ENCODE measurements at places on chromosomes 7 and 10.

DNA sequence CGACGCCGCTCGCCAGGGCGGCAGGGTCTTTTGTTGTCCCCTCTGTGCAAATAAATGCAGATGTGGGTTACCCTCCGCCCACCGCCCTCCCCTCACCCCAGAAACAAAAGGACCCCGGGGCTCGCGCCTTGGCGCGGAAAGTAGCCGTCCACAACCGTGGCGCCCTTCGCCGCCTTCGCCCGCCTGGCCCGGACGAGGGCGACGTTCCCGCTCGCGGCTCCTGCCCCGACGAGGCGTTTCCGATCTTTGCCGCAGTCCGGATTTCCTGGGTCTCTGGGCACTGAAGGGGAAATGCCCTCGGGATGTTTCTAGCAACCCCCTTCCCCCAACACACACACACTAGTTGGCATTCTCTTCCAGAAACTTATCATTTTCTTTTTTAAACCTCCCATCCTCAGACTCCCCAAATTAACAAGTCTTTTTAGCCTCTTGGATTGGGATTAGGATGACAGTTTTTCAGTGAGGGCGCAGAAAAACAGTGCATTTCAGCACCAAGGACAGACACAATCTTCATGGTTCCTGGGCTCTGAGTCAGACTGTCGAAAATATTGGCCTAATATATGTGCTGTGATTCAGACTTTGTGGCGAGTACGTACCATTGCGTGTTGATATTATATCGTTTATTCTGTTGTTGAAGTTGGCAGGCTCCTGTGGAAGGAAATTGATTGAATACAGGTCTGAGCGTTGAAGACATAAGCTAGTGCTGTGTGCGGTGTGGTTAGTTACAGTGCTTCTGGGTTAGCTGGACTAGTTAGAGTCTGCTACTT is 771 bp downstream of the PHYHIPL start:
- no peak for DNase-seq

DNA sequence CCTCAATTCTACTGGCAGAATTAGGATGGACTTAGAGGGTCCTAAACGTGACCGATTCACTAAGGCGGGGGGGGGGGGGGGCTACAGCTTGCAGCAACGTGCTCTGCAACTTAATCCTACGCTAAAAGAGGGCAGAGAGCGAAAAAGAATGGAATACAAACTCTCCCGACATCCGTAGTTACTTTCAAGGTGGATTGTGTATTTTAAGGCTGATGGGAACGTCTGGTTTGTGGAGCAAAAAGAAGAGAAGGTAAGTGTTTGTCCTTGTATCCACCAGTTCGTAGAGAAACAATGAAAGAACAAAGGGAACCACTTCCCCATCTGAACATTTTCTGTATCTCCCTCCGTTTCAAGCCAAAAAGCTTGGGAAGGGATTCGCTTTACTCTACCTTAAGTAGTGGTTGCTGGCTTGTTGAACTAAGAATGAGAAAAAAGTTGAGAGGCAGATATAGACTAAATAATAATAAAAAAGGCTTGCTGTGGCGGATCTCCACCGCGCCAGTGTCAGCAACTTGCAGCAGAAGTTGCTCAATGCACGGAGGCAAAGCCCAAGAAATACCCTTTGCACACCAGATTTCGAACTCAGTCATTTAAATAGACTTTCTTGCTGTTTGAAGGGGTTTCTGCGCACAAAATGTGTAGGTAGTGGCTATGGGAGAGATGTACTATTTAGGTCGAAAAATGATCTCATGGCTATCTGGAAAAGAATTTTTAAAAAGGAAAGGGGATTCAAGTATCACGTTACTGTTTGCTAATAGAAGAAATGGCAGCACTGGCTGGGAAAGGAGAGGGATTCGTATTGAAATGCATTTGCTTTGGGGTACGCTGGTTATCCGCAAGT is 736 bp downstream of the SKIDA1 start:
- DNase-seq: peak; percentile 68

DNA sequence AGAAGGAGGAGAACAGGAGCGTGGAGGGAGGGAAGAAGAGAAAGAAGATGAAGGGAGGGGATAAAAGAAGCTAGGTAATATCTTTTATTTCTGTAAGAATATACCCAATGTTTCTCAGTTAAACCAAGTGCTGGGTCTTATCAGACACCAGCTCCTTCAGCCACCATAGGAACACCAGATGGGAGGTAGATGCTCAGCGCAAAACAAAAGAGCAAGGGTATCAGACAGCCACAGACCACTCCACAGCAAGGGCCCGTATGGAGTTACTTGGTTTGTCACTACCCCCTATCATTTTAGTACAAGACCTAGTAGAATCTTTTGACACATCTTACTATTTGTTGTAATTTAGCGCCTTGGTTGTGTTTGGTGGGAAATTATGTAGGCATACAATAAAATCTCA is 65.9 kb upstream of the FAM133B start:
- no peak for DNase-seq

GRCh38 chr10:120555436-120555835 is 98.4 kb downstream of the PLPP4 start:
- DNase-seq: no peak

DNA sequence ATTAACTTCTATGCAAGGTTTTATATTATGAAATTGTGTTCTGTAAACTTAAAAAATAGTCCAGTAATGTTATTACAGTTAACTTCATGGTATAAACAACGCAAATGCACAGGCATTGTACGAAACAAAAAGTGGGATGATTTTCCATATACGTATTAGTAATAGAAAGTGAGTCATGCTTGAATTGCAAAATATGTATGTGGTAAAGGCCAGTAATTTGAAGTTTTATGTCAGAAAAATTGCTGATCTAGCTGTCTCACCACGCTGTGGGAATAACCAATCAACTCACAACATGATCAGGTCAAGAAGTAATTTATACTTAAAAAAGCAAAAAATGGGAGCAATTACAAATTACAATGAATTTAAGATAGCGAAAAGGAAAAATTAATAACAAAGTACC is 37.0 kb upstream of the GLI3 start:
- DNase-seq: peak; percentile 4

DNA sequence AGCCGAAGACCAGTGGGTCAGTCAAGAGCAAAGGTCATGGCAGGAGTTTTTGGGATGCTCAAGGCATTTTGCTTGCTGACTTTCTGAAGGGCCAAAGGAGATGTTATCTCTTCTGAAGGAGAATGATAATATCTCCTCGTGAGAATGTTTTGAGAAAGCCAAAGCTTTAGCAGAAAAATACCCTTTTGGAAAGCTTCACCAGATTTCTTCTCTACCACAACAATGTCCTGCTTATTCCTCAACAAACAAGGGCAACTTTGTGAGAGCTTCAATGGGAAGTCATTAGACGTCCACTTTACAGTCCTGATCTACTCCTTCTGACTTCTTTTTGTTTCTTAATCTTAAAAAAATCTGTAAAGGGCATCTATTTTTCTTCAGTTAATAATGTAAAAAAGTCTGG is 132.8 kb upstream of the DNAJB12 start:
- DNase-seq: no peak

GRCh38 chr10:43211431-43212042 is 55.3 kb downstream of the RASGEF1A start:
- no peak for DNase-seq

Data from suppressor macrophage (primary cell).